HEK293T (cell line): ENCODE measurements at places on chromosomes 12 and 14.

DNA sequence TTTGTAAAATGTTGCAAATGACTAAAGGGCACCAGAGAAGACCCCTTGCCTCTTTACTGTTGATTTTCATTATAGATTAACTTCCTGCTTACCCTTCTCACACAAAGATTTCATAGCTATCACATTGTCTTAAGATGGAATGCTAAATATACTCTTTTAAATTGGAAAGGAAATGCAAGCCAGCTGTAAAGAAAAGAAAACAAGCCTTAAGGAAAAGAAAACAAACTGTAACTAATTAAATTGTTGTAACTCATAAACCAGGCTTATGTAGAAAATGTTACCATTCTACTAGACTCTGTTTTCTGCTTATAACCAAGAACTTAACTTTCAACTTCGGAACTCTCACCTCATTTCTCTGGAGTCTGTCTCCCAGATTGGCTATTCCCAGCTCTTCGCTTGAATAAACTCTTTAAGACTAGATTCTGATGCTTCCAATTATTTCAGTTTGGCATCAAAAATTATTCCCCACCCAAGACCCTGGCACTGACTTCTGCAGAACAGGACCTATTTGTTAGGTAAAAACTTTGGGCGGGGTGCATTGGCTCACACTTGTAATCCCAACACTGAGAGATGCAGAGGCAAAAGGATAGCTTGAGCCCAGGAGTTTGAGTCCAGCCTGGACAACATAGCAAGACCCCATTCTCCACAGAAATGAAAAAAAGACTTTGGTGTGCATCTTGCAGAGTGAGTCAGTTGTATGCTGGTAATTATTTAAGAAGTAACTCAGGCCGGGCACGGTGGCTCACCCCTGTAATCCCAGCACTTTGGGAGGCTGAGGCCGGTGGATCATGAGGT lies 36.6 kb upstream of the CIT start:
- DNase-seq: no peak

DNA sequence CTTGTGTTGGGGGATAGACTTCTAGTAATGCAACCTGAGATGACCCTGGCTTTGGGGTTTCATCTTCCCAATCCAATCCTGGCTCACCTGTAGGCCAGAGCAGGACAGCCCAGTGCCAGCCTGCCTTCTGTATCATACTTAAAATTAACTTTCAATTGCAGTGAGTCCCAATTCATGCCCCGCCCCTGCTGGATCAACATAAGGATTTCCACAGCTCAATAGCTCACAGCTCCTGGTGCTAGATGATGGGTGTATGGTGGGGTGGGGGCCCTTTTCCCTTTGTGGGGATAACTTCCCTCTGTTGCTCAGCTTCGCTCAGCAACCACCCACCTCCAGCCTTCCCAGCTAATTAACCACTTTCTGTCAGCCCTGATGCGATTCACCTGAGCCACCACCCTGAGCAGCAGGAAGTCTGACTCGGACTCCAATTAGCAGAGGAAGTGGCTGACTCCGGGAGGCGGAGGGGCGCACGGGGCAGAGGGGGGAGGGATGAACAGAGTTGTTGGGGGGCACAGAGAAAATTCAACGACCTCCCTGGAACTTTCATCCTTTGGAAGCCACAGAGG lies 24.3 kb upstream of the CHGA start:
- no peak for DNase-seq

- no peak for DNase-seq
Measured at GRCh38 chr12:12282761-12283425, 16.0 kb upstream of the LRP6 start.

- DNase-seq: no peak
Measured at GRCh38 chr12:116397148-116397547, 119.7 kb upstream of the MED13L start.

DNA sequence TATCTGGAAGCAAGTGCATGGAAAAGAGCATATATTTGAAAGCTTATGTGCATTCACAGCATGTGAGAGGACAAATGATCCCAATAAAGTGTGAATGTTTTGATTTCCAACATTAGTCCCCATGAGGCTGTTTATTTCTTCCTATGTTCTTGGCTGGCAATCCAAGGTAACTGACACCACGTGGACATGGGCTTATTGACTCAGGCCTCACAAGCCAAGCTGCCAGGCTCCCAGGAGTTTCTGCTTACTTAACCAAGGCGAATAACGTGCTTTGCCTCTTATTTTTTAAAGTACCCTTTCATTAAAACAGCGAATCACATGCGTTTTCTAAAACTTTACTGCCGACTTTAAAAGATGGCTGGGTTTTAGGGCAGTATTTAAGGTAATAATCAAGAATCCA lies 441.7 kb downstream of the FUT8 start:
- DNase-seq: no peak

GRCh38 chr12:116610971-116611541 lies 51.9 kb downstream of the MAP1LC3B2 start:
- DNase-seq: no peak

DNA sequence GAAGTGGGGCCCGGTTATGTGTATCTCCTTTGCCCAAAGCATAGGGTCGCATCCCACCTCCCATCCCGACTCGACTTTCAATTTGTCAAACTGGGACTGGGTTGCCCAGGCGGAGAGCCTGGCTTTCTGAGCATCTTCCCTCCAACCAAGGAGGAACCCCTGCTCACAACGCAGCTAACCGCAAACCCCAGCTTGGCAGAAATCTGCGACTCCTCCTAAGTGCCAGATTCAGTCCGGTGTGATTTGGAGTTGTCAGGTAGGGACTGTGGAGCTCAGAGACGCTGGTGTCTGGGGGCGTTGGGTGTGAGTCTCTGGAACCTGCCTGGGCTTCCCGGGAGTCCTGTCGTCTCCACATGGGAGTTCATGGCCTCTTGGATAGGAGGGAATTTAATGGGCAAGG lies 1126.7 kb downstream of the AACS start:
- no peak for DNase-seq

DNA sequence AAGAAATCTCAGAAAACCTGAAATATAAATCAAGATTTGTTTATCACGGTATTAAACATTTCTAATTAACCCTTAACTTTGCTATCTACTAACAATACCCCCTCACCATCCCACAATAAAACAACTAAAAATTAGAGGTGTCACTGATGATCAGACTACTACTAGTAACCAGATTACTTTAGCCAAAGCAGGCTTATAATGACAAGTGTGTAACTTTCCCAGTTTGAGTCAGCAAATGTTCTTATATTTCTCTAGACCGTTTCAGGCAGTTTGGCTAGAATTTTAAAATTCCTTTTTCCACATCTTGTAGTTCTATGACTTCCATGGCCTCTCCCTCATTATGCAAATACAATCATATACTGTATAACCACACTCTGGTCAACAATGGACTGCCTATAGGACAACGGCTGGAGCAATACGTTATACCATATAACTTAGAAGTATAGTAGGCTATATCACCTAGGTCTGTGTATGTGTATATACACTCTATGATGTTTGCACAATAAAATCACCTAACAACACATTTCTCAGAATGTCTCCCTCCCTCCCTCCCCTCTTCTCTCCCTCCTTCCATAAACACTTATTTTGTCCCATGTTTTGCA lies 102.1 kb downstream of the DENND5B start:
- no peak for DNase-seq

- no peak for DNase-seq
Measured at GRCh38 chr14:58082491-58083098, 69.4 kb downstream of the ARMH4 start.

DNA sequence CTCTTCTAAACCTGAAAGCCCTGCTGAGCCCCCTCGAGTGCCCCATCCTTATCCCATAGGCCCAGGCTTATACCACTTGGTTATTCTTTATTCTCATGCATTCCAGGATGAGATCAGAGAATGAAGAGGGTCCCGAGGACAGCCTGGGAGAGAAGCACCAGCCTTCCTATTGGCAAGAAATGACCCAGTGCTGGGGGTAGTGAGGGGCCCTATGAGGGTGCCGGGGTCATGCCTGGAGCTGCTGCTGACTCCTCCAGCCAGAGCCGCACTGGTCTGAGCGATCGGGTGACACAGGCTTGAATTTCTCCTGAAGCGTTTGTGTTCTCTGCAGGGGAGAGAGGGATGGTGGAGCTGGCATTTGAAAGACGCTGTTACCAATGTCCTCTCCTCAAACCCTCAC lies 18.1 kb downstream of the MORN3 start:
- DNase-seq: no peak

DNA sequence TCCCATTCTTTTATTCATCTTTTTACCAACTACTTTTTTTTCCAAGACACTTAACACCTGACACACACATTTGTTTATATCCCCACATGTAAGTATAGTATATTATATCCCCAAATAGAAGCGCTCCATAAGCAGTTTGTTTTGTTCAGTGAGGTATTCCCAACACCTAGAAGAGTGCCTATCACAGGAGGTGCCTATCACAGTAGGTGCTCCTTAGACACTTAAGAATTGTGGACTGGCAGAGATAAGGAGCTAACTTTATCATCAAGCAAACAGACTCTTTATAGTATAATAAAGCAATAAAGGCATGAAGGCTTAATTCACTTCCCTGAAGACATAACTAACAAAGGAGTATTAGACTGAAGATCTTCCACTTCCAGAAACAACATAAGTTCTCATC lies 29.1 kb downstream of the OSBPL8 start:
- DNase-seq: peak; percentile 13

GRCh38 chr12:69028941-69029729 lies 96.2 kb upstream of the CPM start:
- DNase-seq: no peak

DNA sequence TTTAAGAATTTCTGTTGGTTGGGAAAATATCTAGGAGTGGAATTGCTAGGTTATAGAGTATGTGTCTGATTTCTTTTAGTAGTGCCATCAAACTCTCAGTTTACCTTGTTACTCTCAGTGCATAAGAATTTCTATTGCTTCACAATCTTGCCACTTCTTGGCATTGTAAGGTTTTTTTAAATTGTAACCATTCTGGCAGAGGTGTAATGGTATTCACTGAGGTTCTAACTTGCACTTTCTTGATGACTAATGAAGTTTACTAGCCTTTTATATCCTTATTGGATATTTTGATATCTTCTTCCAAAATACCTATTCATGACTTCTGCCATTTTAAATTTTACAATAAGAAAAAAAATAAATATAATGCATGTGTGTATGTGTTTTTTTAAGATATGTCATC lies 478.0 kb downstream of the NAV3 start:
- no peak for DNase-seq

DNA sequence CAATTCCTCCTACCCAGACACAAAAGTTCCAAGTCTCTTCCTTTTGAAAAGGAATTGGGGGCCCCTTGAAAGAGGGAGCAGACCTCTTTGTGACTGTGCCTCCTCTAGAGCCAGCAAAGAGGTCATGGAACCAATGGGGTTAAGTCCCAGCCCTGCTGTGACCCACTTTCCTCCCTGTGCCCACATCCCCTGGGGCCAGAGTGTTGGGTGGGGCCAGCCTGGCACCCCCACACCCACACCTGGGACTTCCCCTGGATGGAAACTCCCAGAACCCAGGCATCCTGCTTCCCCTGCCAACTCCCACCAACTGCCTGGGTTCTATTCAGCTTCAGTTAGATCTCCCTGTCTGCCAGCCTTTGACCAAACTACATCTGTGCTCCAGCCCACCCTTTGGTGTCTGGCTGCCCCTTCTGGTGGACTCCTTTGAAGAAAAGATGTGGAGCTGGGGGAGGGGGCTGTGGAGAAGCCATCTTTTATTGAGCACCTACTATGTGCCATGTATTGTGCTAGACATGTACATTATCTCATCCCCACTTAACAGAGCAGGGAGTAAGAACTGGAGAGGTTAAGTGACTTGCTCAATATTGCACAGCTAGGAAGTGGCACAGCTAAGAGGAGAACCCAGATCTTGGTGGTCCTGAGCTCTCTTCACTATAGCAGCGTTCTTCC lies 4.6 kb upstream of the RARG start:
- no peak for DNase-seq

GRCh38 chr14:103762541-103762940 lies 46.9 kb downstream of the ZFYVE21 start:
- DNase-seq: no peak

- no peak for DNase-seq
Measured at GRCh38 chr14:58455593-58456265, 28.2 kb downstream of the KIAA0586 start.

DNA sequence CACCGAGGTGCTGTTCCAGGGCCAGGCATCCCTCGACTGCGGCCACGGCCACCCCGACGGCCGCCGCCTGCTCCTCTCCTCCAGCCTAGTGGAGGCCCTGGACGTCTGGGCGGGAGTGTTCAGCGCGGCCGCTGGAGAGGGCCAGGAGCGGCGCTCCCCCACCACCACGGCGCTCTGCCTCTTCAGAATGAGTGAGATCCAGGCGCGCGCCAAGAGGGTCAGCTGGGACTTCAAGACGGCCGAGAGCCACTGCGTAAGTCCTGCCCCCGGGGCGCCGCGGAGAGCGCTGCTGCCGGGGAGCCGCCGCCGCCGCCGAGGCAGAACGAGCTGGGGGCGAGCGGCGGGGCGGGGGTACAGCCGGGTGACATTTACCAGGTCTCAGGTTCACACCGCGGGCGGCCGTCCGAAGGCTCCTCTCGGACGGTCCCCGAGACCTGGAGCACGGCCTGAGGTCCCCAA lies 1.4 kb downstream of the PLXNC1 start:
- no peak for DNase-seq

GRCh38 chr14:20986811-20987210 lies 3.0 kb upstream of the METTL17 start:
- no peak for DNase-seq

- DNase-seq: no peak
Measured at GRCh38 chr12:107490010-107490409, 195.6 kb upstream of the PWP1 start.

DNA sequence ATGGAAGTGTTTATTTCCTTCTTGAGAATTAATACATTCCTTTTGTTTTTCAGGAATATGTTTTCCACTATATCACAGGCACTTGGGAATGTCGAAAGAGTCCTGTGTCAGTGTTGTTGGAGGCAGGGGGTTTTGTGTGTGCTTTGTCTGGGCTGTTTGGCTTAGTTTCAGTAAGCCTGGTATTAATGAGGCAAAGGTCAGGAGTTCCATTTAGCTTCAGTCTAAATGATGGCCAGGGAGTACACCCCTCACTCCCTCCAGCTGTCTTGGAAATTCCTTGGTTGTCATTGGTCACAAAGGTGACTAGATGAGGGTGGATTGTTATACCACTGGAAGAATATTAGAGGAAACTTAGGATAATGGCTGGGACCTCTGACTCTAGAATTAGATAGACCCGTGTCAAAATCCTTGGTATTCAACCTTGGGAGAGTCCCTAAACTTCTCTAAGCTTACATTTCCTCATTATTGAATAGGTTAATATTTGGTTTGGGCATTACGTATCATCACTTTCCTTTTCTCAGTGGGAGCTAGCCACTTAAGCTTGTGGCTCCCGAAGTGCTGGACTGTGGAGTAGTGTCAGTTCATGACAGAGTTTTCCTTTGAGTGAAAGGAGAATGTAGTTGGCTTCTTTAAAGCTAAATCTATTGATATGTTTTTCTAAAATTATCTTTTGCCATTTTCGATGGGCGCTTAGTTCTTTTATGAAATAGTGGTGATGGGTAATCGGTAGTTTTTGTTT lies 5.2 kb downstream of the FRS2 start:
- DNase-seq: no peak

DNA sequence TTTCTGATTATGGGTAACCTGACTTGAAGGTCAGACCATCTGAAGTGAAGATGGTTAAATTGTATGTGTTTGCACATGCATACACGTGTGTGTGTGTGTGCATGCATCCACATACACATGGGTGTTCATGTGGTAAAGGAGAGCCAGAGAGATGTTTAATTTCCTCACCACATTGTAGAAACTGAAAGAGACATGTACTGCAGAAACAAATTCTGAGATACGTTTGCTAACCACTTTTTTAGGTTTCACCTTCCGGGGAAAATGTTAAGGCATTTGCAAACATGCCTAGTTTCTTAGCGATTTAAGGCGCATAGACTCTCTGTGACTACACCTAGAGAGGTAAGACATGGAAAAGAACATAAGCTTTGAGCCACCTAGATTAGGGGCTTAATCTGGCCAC lies 362.9 kb downstream of the RAD51B start:
- no peak for DNase-seq
